Right hindlimb (tissue), 1 donor: ENCODE measurements at places on chromosomes 2 and 18.

DNA sequence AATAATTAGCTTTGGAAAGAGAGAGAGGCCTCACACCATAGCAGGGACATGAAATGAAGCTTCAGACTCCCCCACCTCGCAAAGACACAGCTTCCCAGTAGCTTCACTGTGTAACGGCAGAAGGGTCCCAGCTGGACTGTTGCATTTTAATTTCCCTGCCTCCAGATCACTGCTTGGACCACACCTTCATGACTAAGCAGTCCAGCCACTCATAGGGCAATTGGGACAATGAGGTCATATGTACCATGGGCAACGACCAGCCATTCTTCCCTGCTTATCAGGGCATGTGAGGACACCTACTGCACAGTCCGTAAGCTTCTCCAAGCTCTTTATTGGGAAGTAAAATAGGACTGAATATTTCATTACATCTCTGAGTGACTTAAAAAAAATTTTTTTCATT is 183.0 kb downstream of the MREG start:
- DNase-seq: no peak

GRCh38 chr2:240451791-240452461 is 16.5 kb downstream of the GPC1 start:
- peak; percentile 30 for DNase-seq

DNA sequence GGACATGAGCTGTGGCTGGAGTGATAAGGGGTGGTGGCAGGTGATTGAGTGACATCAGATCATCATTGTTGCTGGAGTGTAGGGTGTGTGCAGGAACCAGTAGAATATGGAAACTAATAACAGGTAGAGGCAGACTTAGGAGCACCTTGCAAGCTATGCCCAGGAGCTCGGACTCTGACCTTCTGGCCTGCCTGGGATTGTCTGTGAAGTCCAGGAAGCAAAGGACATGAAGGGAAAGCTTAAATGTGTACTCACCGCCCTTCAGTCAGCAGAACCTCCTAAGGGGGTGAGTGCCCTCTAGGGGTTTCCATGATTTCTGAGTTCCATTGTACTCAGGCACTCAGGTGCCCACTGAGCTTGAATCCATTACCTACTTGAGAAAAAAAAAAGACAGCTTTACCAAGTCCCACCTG is 104.2 kb downstream of the CRIM1 start:
- no peak for DNase-seq

- no peak for DNase-seq
Measured at GRCh38 chr18:8045884-8046281, 478.8 kb downstream of the PTPRM start.

DNA sequence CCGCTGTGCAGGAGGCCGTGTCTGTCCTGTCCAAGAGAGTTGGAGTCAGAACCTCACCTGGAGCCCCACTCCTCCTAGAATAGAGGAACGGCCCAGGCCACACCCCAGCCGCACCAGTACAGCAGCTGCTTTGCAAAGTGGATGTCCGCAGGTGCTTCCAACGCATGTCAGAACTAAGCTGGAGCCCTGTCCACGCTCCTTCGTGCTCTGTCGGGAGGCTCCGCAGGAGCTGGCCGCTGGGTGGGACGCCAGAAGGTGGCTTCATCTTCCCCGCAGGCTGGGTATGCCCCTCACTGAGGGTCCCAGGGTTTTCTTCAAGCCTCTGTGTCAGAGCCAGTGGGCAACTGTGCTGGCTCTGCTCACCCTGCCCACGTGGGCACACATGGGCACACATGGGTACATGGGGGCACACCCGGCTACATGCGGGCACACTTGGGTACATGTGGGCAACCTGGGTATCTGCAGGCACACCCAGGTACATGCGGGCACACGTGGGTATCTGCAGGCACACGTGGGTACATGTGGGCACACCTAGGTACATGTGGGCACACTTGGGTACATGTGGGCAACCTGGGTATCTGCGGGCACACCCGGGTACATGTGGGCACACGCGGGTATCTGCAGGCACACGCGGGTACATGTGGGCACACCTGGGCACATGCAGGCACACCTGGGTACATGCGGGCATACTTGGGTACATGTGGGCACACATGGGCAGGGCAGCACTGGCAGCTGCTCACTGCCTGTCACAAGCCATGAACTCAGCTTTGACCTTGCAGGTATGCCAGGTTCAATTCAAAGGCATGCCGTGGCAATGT is 67.1 kb upstream of the CTDP1 start:
- DNase-seq: peak; percentile 17

GRCh38 chr2:54595161-54595803 is 128.2 kb upstream of the EML6 start:
- no peak for DNase-seq

DNA sequence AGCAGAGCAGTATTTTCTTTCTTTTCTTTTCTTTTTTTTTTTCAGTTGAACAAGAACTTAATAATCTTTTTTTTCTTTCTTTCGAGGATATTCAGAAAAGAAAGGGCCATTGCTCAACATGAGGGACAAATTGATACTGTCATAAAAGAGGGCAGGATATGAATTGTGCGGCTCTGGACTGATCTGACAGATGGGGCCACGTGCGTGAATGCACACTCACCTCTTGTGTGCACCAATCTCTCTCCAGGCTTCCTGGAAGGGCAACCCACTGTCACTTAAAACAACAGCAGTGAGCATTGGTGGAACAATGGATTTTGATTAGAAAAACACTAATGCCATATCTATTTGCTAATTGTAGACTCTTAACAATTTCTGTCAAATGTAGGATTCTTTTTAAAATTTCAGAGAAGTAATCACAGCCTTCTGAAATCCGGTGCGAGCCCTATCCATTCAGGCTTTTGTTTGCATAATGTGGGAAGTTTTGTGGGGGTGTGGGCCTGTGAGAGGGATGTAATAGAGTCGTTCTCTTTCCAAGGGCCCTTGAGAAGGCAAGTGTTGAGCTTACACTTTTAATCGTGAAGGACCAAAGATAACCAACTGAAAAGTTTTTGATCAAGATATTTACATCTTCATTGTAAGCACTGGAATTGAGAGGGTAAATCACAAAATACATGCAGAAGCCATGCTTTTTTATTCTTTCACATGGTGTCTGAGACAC is 298.8 kb downstream of the SP3 start:
- DNase-seq: no peak

- DNase-seq: no peak
Measured at GRCh38 chr2:11634584-11634983, 35.4 kb downstream of the NTSR2 start.

DNA sequence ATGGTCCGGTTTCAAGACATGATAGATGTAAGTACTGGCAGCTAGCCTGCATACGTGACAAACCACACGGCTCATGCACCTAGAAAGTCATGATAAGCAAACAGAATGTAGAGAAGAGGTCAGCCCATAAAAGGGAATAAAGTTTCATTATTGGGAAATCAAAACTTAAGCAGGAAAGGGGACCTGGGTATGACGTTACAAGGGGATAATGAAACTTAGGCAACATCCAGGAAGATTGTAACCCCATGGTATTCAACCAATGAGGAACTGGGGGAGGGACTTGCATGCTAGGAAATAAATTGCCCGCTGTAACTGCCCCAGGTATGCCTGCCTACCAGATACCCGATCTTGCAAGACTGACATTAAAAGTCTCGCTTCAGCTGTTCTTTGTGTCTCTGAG is 1679.0 kb downstream of the SUCLG1 start:
- no peak for DNase-seq

DNA sequence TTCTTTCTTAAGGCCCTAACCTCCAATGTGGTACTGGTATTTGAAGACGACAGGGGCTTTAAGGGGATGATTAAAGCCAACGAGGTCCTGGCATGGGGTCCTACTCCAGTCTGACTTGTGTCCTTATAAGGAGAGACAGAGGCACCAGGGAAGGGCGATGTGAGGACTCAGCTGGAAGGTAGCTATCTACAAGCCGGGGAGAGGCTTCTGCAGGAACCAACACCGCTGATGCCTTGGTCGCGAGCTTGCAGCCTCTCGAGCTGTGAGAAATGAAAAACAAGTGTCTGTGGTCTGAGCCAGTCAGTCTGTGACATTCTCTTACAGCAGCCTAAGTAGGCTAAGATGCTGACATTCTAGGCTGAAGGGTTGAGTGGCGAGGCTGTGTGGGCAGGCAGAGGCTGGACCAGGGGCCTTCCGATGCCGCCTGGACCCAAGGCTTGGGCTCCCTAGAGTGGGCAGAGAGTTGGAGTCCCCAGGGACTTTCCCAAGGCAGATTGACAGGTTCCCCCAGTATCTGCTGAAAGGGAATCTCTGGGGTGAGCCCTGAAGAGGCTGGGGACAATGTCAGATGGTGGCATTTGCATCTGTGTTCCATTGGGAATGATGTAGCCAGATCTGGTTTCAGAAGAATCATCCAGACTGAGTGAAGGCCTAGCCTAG is 322.9 kb upstream of the HS6ST1 start:
- no peak for DNase-seq

DNA sequence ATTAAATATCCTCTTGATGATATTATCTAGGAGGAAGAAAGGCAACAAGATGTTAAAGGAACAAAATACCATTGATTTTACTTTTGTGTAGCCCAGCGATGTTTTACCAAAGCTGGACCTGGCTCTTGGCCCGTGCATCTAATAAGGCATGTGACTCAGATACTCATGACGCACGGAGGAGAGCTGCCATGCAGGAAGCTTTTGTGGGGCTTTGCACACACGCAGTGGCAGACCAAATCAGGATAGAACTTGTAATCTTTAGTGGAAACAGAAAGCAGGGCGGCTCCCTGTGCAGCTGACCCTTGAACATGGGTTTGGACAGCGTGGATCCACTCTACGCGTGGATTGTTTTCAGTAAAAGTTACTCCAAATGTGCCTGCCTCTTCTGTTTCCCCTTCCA is 190.0 kb downstream of the NAPG start:
- DNase-seq: no peak

- no peak for DNase-seq
Measured at GRCh38 chr2:149000158-149000938, 38.2 kb upstream of the LYPD6B start.

GRCh38 chr2:40658941-40659340 is 207.1 kb upstream of the SLC8A1 start:
- DNase-seq: peak; percentile 41

GRCh38 chr18:64803471-64803870 is 654.6 kb upstream of the LINC00305 start:
- no peak for DNase-seq

DNA sequence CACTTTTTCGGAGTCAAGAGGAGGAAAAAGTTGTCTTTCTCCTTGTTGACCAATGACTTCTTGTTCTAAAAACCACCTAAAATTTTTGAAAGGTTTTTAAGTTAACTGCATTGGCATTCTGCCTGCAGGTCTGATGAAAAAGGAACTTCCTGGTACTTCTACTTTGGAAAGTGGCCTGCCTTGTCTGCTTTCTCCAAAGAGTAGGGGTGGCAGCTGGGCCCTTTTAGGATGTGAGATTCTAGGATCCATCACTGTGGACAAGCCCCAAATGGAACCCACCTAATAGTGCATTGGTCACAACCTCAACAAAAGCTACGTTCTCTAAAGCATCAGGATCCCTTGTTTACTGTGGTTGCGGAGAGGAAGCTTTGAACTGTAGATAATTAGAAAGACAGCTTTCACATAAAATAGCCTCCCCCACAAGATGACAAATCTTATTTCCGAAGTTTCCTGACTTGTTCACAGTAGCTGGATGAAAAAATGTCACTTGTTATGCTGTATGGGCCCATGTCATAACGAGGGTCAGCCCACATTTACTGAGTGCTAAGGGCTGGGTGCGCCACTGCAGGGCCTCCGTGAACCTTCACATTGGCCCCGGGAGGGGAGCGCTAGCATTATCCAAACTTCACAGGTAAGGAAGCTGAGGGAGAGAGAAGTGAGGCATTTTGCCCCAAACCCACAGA is 17.4 kb downstream of the ASPRV1 start:
- DNase-seq: no peak

GRCh38 chr18:51082571-51083267 is 52.7 kb downstream of the SMAD4 start:
- DNase-seq: no peak

GRCh38 chr18:58993260-58993659 is 128.6 kb downstream of the ZNF532 start:
- no peak for DNase-seq

- no peak for DNase-seq
Measured at GRCh38 chr2:215530191-215530968, 94.5 kb upstream of the FN1 start.

DNA sequence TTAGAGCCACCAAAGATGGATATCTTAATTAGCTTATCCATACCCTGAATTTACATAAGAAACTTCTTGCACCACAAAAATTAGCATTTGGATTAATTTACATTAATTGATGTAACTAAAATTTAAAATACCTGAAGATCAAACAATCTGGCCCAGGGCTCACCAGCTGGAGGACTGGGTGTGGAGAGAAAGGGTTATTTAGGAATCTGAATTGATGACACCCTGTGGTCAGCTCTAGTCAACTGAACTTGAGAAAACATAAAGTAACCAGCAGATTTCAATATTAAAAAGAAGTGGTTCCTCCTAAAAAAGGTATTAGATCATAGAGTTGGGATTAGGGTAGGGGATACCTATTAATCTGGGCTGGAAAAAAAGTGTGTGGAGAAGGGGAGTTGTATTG is 122.5 kb downstream of the STRN start:
- no peak for DNase-seq

DNA sequence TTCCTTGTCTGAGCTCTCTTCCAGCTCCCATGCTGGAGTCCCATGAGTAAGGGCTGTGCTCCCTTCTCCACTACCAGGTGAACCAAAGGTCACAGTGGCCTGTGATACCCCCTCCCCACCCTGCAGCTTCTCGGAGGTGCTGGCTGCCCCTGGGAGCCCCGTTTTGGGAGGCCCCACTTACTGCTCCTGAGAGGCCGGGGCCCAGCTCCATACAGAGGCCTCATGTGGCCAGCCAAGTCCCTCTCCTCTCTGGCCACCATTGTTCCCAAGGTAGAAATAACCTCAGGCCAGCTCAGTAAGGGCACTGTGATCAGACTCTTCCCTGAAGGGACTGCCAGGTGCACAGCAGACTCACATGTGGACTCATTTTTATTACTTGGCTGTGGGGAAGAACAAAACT is 6.0 kb downstream of the RAB11FIP5 start:
- no peak for DNase-seq

DNA sequence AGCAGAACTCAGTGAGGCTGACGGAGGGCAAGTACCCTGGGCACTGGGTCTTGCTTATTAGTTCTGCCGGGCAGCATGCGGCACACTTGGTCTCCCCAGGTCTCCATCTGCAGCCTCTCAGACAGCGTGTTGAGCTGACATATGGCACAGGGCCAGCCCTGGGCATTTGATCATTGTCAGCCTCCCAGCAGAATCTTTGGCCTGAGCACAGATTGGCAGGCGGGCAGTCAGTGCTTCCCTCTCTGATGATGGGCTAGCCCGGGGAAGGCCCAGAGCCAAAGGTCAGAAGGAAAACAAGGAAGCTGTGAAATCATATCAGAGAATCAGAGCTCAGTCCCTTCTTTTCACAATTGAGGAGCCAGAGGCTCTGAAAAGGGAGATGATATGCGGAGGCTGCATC is 150.1 kb upstream of the LRRTM1 start:
- DNase-seq: no peak

- no peak for DNase-seq
Measured at GRCh38 chr2:112750560-112750843, 13.9 kb downstream of the CKAP2L start.

- no peak for DNase-seq
Measured at GRCh38 chr2:39252888-39253518, 9.2 kb upstream of the CDKL4 start.

GRCh38 chr2:200422532-200423261 is 87.2 kb downstream of the KCTD18 start:
- DNase-seq: no peak
